T47D (cell line): ENCODE measurements at places on chromosomes 5 and 9.
A peak's percentile ranks its signal among the peaks of the same experiment; 100 is the strongest.

- no peak for DNase-seq
Observed at GRCh38 chr5:149053072-149053695, 9.7 kb downstream of the SH3TC2 start.

DNA sequence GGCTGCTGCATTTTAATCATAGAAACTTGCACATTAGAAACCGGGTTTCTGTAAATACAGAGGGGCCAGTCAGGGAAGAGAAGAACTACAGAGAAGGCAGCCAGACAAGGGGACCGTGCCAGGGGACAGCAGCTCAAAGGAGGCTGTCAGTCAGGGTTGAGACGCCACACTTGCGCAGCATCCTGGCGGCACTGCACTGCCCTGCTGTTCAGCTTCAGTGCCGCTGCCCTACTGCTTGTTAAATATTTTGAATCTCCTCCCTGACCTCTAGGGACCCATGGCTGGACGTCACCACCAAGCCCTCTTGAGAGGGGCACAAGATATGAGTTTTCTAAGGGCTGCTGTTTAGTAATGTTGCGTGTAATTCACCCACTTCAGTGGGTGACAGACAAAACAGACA, 43.6 kb upstream of the ZBTB43 start:
- no peak for DNase-seq

DNA sequence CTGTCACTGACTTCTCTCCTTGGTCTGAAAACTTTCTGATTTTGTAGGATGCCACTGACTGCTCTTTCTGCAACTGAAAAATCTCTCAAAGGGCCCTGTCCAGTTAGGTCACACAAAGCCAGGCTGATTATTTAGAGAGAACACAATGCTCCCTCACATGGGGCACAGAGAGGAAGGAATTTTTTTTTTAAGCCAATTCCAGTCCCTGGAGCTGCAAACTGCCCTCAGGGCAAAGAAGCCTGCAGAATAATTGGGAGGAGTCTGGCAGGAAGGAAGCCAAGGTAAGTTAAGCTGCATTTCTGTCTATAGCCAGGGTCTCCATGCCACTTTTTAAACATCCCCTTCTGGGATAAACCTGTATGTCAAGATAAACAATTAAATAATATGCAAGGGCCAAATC, 305.5 kb downstream of the ZSWIM6 start:
- DNase-seq = peak; percentile 28

DNA sequence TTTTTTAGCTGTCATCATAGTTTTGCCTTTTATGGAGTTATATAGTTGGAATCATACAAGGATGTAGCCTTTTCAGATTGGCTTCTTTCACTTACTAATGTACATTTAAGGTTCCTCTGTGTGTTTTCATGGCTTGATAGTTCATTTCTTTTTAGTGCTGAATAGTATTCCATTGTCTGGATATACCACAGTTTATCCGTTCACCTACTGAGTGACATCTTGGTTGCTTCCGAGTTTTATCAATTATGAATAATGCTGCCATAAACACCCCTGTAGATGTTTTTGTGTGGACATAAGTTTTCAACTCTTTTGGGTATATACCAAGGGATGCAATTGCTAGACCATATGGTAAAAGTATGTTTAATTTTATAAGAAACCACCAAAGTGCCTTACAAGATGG, 136.3 kb downstream of the NR3C1 start:
- DNase-seq = no peak

- DNase-seq = no peak
Observed at GRCh38 chr9:86062845-86063693, 36.3 kb downstream of the GOLM1 start.

DNA sequence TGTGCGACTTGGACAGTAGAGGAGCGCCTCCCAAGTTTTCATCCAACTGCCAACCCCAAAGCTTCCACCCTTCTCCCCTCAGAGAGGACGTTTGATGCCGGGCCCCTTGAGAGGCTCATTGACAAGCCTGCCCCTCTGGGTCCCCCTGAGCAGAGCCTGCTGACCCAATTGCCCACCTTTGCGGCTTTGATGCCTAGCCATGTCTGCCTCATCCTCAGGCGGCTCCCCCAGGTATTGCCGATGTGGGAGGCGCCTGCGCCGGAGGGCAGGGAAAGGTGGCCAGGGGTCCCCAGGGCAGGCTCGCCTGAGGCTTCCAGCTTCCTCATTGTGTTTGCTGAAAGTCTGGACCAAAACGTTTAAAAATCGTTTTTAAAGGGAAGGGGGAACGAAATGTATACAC, 1.4 kb downstream of the ODF2 start:
- no peak for DNase-seq
